Activated CD8-positive, alpha-beta memory T cell treated with anti-CD3 and anti-CD28 coated beads for 4 hours (primary cell): ENCODE measurements at places on chromosomes 12 and 14.
A peak's percentile ranks its signal among the peaks of the same experiment; 100 is the strongest.

GRCh38 chr14:83372271-83372670 lies 1838.6 kb upstream of the SEL1L start:
- no peak for DNase-seq

DNA sequence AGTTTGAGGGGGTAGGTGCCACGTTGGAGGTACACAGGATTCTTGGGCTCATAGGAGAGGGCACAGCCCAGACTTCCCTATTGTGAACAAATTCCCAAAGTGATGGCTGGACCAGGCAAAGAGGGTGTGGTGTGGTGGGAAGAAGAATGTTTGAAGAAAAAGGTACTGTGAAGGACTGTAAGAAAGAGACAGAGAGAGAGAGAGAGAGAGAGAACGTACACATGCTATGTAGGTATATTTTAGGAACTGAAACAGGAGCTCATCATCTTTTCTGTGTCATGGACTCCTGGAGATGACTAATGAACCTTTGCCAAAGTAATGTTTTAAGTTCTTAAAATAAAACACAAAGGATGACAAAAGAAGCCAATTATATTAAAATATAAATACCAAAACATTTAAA lies 24.5 kb downstream of the SLC17A8 start:
- no peak for DNase-seq

DNA sequence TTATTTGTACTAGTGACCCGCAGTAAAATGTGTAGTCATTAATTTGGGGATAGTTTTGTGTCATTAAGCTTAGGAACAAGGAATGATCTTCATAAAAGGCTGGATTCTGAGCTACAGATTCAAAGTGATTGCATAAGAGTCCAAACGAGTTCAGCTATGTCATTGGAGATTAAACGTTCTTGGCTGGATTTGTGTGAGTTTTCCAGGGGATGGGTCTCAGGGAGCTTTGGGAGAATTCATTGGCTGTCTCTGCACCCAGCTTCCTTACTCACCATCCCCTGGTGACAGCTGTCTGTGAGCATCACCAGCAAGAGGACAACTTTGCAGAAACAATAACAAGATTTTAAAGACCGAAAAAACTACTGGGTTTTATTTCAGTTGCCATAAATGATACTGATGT lies 130.4 kb downstream of the DAAM1 start:
- DNase-seq: no peak

DNA sequence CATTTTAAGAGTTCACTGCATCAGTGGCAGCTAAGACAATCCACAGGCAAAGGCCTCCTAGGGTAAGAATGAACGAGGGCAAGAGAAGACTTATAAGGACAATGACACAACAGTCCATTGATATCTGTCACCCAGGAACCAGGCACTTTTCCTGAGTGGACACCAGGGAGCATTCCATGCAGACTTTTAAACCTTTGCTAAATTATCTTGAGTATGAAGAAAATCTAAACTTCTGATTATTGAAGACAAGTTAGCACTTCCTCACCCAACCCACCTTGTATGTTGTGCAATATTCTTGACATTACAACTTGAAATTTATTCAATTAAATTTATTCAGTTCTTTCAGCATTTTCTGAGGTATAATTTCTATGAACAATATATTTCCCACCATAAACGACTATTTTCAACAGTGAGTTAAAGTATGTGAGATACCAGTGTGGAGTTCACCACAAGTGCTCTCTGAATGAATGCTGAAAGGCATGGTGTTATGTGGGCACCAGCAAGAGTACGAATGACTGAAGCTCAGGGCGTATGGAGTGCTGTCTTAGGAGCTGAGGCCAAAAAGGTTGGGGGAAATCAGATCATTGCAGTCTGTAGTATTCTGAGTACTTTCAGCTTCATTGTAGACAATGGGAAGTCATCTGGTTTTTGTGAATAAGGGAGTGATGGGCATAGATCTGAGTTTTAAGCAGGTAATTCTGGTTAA lies 124.3 kb upstream of the LMNTD1 start:
- DNase-seq: no peak

DNA sequence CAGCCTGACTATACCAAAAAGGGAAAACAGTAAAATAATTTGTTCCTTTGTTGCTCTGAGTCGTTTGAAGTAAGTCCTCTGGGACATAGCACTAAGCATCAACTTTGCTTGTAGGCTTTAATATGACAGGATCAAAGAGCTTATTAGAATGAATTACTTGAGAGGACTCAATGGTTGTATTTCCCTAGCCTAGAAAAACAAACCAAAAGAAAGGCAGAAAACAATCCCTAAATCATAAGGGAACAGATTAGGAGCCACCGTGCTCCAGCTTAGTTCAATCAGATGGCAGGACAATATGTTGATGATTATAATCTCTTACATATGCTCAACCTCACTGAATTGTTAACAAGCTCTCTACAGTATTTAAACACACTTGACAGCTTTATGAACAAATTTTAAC lies 988.4 kb downstream of the FLRT2 start:
- DNase-seq: no peak

DNA sequence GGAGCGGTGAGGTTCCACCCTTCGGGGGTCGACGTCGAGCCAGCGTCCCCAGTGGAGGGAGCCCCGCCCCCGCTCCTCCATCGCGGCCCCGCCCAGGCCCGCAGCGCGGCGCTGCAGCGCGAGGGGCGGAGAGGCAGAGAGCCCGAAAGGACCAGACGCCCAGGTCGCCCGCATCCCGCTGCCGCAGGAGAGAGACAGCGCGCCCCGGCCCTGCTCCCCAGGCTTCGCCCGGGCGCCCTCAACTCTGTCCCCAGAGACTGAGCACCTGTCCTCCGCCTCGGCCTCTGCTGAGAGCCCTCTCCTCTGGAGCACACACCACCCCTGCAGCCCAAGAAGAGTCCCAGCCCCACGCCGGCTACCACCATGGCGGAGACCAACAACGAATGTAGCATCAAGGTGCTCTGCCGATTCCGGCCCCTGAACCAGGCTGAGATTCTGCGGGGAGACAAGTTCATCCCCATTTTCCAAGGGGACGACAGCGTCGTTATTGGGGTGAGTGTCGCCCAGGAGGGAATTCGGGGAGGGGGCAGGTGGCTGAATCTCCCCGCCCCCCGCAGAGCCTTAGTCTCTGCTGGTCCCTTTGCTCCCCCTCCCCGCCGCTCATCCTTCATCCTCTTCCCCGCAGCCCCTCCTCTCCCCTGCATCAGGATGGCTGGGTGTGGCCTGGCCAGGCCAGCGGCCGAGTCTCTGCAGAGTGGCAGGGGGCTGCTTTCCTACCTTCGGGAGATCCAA lies at the start of gene KIF5A:
TSS of gene KIF5A (plus strand) at position 136 of the 732 bp plus-strand sequence. CDS start at position 364, 228 bp downstream.
- peak; percentile 14 for DNase-seq

- DNase-seq: no peak
Measured at GRCh38 chr12:20445687-20446086, 77.3 kb downstream of the PDE3A start.

GRCh38 chr14:32331206-32331605 lies 2.1 kb downstream of the AKAP6 start:
- no peak for DNase-seq

DNA sequence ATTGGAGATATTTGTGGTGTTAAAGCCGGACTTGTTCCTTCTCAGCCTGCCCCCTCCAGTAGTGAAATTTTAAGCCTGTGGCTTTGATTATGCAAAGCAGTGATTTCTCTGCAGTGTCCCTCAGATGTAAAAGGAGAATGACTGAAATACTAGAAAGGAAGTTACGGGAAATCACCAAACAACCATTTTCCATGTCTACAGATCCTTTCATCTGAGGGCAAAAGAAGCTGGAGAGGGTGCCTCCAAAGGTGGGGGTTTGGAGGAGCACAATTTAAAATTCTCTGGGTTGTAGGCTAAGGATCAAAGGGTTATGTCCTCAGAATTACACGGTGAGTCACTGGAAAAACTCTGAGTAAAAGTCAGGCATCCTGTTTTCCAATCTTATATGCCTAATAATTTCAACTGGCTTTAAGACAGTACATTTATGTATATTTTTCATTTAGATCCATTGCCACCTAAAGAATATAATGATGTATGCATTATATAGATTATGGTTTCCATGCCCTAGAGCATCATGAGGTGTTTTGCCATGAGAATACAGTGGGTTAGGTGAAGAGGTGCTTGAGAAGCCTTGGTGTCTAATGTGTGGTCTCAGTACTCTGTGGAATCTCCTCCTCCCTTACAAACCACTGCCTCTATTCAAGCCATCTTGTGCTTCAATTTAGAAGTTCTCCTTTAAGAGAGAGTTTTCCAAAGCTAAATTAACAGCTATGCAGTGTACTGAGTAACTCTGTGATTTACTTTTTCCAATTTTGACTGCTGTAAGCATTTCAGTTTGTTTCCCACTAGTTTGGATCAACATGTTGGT lies 362.1 kb downstream of the RAD51B start:
- no peak for DNase-seq

DNA sequence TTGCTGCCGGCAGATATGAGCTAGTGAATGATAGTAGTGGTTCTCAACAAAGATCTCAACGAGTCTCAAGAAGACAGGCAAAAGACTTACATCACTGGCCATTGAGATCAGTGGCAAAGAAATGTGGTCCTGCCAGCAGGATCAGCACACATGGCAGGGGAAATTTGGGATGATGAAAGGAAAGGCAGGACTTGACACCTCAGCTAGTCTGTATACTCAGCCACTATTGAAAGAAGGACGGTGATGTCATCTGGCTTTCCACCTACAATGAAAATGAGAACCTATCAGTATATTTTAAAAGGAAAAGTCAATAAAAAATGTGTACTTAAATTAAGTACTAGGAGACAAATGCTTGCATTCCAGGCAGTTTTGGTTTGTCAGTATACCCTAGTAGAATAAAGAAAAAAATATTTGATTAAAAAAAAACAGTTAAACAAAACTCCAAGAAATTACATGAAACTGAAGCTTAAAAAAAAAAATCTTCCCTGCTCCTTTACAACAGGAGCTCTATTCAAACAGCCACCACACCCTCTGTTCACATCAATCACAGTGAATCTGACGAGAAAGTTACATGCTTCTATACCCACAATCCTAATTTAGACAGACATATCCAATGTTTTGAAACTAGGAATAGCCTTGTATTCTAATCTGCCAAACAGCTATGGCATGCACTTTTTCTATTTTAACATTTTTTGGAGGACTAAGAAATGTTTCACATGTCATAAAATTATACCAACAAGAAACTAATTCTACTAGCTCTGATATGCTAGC lies 34.9 kb downstream of the RAD9B start:
- DNase-seq: no peak

GRCh38 chr14:51095854-51096823 lies 1.2 kb upstream of the TRIM9 start:
- no peak for DNase-seq

DNA sequence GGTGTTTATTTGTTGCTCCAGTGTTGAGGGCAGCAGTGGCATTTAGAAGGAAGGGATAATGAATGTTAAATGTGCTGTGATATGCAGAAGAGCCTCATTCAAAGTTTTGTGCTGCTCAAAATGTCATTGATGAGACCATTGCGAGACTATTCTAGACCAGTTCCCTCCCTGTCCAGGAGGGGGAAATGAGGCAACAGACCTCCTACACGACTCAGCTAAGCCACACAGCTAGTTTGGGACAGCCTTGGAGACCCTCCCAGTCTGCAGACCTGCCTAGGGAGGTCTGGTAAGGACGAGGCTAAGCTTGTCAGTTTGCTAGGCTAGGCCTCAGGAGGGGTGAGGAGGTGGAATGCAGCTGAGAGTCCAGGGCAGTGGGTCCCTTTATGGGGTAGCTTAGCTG lies 116.0 kb downstream of the NRXN3 start:
- DNase-seq: no peak
